Activated T-helper 1 cell treated with Interleukin-2 at 50 U/mL for 16 hours (primary cell): ENCODE measurements at places on chromosomes 2 and 18.

DNA sequence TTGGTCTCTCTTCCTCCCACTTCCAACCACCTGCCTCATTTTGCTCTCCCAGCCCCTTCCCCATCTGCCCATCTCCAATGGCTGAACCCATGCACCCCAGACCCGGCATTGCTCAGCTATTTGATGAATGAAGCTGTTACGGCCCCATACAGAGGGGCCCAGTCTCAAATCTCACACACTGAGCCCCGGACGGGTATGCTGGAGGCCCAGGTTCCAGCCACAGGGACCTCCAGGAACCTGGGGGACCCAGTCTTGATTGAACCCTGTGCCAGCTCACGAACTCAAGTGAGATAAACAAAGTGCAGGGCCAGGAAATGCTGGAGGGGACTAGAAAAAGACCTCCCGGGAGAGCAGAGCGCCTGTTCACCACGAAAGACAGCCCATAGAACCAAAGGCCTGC, 63.4 kb upstream of the TEX51 start:
- DNase-seq, result no peak

DNA sequence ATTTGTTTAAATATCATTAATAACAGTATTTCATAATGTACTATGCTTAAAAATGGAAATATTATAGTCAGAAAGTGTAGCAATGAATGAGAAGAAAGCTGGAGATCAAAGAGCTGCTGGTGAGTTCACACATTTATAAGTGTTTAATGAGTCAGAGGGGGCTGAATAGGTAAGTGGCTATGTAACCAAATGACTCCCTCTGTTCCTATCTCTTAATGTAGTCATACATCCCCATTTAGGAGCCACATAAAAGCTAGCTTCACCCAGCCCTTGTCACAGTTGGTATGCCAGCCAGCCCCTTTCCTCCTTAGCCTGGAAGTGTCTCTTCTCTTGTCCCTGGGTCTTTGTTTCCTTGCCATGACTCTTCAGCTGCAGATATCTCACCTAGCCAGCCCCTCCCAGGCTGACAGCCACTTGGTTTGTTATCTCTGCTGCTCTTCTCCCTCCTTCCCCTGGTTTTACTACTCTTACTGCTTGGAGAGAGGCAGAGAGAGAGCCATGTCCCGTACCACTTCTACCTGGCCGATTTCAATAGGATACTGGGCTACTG, 438.6 kb upstream of the HNMT start:
- no peak for DNase-seq

DNA sequence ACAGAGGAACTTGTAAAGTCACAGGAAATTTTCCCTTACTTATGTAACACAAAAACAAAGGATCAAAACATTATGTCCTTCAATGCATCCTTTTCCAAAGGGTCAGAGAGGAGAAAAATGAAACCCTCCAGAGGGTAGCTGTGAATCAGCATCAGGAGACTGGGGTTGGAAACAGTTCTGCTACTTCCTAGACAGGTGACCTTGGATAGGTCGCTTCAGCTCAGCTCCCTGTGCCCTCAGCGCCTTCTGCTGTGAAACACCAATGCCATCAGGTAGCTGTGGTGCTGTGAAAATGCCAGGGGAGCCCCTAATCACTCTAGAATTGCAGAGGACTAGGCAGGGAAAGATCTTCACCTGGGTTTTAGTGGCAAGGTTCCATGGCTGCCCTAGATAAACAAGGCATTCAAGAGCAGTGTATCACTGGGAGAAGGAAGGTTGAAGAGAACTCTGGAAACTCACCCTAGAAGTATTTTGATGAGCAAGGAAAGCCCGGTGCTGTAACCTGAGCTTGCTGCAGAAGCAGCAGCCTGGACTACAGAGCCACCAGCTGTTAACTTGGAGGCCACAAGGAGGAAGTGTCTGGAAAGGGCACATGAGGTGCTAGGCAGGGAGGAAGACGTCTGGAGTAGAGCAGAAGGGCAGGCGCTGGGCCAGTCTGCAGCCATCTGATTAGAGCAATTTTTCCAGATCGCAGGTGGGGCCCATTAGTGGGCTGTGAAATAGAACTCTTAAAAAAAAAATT, 100.7 kb upstream of the MCFD2 start:
- no peak for DNase-seq

GRCh38 chr18:7614042-7614441, 46.9 kb downstream of the PTPRM start:
- no peak for DNase-seq

- no peak for DNase-seq
Observed at GRCh38 chr2:46326231-46326980, 29.2 kb downstream of the EPAS1 start.

DNA sequence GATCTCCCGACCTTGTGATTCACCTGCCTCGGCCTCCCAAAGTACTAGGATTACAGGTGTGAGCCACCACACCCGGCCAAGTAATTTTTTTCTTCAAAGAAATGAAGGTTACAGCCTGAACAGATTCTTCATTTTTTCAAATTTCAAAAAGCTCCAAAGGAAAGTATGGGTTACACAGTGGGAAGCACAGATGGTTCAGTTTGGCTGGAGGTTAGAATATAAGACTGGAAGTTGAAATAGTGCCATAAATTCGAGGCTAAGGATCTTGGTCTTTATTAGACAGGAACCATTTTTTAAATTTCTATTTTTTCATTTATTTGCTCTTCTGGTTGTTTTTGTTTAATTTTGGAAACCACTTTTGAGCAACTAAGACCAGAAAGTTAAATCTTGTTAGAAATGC, 120.0 kb downstream of the STK39 start:
- no peak for DNase-seq

- DNase-seq, result no peak
Observed at GRCh38 chr2:25338401-25338800, 3.3 kb downstream of the DNMT3A start.

GRCh38 chr2:54579682-54580620, 123.8 kb downstream of the SPTBN1 start:
- DNase-seq, result no peak

GRCh38 chr18:70418546-70419311, 129.9 kb downstream of the SOCS6 start:
- DNase-seq, result no peak

- DNase-seq, result no peak
Observed at GRCh38 chr2:101151859-101152271, 683 bp upstream of the TBC1D8 start.

- no peak for DNase-seq
Observed at GRCh38 chr18:48780913-48781162, 169.9 kb downstream of the SMAD7 start.

GRCh38 chr2:33531549-33532059, 55.2 kb downstream of the RASGRP3 start:
- no peak for DNase-seq

DNA sequence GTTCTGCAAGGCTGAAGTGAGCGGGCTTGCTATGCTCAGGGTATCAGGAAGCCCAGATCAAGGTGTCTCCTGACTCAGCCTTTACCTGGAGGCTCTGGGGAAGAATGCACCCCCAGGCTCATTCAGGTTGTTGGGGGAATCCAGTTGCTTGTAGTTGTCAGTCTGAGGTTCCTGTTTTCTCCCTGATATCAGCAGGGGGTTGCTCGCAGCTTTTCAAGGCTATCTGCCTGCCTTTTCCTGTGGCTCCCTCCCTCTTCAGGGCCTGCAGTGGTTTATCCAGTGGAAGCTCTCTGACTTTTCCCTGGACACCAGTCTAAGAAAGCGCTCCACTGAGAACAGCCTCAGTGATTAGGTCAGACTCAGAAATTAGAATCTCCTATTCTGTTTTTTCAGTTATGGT, 116.6 kb downstream of the PTPRM start:
- DNase-seq, result no peak

DNA sequence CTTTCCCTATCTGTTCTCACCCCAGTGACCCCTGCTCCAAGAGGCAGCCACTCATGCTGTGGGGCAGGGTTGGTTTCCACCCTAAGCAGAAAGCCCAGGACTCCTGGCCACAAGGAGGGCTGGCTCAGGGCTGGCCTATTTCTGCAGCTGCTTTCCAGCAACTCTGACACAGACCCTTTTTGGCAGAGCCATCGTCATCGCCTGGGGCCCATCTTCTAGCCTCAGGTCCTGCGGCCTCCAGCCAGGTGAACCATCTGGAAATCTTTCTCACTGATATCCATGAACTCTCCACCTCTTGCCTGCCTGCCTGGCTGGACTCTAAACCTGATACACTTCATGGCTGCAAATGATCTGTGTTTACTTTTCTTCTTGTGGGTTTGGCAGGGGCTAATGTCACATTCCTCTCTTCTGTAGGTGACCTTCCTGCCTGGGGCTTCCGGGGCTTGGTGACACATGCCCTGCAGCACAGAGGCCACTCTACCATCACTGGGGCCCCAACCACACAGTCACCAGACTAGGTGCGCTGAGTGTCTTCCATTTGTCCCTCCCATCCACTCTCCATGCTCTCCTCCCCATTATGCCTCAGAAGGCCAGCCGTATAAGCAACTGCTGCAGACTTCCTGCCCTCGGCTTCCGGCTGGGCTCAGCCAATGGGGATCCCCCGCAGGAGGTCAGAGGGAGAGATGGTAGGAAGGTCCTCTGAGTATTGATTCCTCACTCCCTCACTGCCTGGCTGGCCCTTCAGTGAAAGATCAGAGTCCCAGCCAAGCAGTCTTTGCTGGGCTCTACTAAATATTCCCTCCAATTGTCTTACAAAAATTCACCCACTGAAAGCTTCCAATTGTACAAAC, 9.7 kb upstream of the COPS8 start:
- no peak for DNase-seq

DNA sequence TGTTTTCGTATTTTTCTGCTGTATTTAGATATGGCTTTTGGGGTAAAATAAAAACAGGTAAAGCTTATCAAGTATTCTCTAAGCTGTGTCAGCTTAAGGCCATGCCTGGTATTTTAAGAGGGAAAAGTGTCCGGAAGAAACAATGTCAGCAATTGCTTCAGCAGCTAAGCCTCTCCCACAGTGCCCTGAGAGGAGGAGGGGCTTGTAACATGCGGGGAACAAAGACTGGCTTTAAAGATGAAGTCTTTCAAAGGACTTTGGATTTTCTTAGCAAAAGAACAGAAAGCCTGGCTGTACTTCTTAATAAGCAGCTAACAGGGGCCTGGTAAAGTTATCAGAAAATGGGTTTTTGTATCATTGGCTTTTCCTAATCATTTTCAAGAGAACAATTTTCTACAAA, 102.8 kb downstream of the PXDN start:
- no peak for DNase-seq

DNA sequence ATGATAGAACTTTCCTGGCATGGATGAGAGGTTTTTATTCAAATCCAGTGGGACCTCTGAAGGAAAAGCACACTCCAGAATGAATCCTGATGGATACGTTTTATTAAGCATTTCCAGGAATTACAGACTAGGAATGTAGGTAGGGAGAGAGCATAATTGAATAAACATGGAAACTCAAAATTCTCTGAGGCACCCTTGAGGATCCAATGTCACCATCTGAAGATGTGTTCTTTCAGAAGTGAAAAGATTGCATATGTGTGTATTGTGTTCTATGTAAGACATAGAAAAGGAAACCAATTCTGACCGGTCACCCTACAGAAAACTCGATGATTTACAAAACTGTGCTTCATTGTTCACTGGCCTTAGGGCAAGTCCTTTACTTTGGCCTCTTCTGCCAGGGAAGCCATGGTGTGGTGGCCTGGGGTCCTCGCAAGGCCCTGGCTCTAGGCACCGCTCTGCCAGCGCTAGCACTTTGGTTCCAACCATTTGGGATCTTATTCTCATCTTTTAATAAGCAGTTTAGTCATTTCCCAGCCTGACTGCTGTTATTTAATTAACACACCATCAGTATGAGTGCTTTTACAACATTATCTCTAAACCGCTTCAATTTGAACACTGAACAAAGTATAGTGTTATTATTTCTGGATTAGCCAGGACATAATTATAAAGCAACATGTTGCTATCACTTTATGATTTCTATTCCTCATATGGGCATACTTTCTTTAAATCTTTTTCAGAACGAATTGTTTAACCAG, 4.5 kb upstream of the GKN1 start:
- no peak for DNase-seq

DNA sequence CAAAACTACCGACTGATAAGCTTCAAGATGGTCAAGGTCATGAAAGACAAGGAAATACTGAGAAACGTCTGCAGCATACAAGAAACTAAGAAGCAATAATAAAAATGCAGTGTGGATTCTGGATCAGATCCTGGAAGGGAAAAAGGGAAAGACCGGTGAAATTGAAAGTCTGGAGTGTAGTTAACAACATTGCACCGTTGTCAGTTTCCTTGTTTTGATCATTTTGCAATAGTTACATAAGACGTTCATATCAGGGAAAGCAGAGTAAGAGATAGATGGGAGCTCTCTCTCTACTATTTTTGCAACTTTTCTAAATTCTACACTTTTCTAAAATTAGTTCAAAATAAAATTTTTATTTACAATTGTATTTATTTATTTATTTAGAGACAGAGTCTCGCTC, 15.0 kb upstream of the ZNF407 start:
- DNase-seq, result no peak

DNA sequence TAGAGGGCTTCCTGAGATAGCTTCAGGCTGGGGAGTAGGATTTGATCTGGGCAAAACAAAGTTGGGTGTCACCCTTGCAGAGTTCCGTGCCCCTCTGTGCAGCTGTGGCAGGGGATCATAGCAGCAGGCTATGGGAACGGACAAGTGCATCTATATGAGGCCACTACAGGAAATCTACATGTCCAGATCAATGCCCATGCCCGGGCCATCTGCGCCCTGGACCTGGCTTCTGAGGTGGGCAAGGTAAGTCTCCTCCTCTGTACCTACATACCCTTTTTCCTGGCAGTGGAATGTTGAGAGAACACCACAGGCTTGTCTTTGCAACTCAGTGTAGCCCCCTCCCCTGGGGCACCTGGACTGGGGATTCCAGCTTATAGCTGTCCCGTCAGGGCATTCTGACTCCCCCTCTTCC, 3.5 kb downstream of the WDR54 start:
- DNase-seq, result no peak

GRCh38 chr2:121375621-121376159, 90.7 kb upstream of the TFCP2L1 start:
- DNase-seq, result no peak

GRCh38 chr18:55384551-55385275, 203.3 kb downstream of the TCF4 start:
- DNase-seq, result no peak

GRCh38 chr18:37396971-37397720, 168.5 kb downstream of the CELF4 start:
- no peak for DNase-seq

DNA sequence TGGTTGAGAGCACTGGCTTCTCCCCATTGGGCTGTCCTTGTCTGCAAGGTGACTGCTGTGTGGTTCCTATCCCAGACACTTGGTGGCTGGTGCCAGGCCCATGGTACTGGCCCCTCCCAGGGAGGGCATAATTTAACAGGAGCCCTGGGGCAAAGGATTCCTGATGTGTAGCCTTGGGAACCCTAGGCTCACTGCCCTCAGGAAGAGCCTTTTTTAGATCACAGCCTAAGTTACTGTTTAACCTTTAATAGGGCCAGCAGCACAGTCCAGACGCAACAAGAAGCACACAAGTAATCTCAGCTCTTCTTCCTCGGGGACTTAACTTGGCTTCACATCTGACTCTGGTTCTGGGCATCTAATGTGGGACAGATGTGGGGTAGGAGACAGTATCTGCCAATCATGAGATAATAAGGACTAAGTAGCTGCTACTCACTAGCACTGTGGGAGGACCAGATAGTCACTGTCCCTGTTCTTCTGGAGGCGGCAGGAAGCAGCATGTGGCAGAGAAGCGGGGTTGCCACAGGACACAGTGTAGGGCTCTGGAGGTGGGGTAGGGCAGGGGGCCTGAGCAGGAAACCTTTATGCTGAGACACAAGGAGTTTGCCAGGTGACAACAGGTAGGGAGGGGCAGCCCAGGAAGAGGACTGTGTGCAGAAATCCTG, 136.3 kb downstream of the TMEM17 start:
- no peak for DNase-seq
